ENCODE measurements at places on chromosomes 12 and 14.

GRCh38 chr12:121232163-121232562, 22.2 kb downstream of the P2RX4 start:
- no peak for DNase-seq

DNA sequence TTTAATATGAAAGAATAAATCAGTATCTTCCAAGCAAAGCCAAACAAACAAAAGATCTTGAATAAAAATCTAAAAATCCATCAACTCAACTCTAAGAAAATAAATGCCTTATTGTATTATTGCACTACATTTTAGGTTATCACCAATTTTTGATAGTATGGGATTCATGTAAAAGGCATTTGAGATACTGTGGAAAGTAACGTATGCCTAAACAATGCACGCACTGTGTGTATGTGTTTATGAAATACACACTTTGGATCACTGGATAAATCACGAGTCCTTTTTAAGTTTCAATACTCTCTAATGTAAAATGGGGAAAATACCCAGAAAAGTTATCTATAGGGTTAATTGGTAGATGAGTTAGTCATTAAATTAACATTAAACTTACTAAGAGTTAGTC, 17.7 kb downstream of the WBP11 start:
- DNase-seq, result no peak

GRCh38 chr14:75675265-75675960, 14.4 kb downstream of the TTLL5 start:
- DNase-seq, result no peak

DNA sequence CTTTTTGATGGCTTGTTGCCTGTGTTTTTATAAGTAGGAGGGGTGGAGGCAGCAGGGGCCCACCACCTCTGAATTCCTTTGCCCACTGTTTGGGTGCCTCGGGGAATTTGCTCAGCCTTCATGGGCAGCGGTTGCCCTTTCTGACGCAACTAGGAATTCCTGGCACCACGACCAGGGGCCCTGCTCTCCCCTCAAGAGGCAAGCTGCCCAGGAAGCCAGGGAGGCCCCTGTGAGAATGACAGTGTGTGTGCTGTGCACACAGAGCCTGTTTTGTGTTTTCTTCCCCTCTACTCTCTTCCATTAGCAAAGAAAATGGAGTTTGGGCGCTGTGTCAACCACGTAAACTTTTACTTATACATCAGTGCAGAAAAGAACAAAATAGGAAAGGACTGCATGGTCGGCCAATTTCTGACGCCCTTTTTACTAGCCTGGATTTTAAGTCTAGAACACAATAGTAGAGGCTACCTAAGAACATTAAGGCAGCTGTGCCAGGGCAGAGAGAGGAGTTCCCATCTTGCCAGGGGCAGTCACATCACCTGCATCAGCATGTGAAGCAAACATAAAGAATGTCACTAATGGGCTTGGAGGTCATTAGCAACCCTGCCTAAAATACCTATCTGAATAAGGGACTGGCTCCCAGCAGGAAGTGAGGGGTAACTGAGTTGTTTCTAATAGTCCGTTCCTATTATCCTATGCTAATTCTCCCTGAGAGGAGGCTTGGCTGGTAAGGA, 17.9 kb upstream of the PTGR2 start:
- no peak for DNase-seq

DNA sequence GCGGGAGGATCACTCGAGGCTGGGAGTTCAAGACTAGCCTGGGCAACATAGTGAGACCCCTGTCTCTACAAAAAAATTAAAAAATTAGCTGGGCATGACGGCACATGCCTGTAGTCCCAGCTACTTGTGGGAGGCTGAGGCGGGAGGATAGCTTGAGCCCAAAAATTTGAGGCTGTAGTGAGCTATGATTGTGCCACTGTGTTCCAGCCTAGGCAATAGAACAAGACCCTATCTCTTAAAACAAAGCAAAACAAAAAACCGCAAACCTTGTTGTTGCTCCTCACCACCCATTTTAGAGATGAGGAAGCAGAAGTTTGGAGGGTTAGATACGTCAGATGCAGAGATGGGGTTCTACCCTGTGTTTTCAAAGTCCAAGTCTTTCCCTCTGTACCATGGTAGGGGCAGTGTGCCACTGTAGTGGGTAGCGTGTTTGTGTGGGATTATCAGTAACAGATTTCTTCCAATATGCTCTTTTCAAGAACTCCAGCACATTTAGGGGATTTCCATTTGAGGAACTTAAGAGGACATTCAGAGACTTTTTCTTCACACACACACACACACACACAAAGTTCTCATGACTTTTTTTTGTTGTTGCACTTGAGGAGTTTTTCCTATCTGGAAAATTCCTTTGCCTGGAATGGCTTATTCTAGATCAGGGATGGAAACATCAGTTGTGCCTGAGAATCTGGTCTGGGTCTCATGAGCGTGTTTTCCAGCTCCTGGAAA, 186.5 kb downstream of the CHST11 start:
- no peak for DNase-seq

DNA sequence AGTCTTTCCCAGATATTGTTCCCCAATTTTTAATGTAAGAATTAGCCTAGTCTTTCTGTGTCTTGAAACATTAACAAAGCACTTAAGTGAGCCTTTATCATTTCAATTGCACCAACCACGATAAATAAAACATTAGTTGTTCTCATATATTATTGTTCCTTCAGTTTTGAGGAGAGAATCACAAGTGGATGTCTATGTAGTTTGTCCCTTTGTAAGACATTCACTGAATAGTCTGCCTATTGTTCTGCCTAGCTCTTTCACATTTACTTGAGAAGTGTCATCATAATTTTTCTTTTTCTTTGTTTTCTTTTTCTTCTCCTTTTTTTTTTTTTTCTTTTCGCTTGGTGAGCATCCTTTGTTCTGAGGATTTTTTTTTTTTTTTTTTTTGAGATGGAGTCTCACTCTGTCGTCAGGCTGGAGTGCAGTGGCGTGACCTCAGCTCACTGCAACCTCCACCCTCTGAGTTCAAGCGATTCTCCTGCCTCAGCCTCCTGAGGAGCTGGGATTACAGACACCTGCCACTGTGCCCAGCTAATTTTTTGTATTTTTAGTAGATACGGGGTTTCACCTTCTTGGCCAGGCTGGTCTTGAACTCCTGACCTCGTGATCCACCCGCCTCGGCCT, 129.7 kb downstream of the SYT1 start:
- DNase-seq, result no peak

GRCh38 chr12:129675947-129676346, 227.9 kb downstream of the TMEM132D start:
- no peak for DNase-seq

- peak; percentile 59 for DNase-seq
These were observed 10.2 kb downstream of the CD69 start for GRCh38 chr12:9750276-9751203.

DNA sequence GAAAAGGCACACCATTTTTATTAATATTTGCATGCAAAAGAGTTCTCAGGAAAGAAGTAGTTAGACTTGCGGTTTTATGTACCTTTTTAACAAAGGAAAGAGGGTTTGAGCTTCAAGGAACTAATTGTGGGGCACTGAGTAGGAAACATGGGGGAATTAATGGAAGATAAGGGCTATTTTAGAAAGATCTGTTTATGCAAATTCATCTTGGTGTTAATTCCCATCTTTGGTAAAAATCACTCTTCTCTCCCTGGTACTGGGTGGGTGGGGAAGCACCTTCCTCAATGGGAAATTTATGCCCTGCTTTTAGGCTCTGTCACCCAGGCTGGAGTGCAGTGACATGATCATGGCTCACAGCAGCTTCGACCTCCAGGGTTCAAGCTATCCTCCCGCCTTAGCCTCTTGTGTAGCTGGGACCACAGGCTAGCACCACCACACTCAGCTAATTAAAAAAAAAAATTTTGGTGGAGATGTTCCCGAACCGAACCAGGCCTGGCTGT, 30.1 kb upstream of the RESF1 start:
- peak; percentile 23 for DNase-seq

DNA sequence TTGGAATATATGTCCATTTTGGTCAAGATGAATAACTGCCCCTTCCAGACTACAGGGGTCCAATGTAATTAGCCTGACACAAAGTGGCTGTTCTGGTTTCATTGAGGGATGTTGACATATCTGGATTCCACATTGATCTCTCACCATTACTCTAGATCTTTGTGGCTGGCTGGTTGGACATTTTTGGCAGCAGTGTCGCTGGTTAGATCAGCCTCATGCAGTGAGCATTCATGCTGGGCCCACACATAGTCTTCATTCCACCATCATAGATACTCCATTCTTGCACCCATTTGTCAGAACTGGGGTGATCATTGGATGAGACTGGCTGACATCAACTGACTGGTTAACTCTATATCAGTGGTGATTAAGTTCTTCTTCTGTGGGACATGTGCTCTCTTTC, 74.4 kb downstream of the MGST1 start:
- DNase-seq, result no peak

GRCh38 chr12:53568809-53569557, 57.2 kb downstream of the ATF7 start:
- DNase-seq, result no peak

GRCh38 chr14:51444353-51445000, 204.4 kb downstream of the TMX1 start:
- no peak for DNase-seq

- no peak for DNase-seq
These were observed 17.9 kb upstream of the PLEKHG6 start for GRCh38 chr12:6292606-6293005.

DNA sequence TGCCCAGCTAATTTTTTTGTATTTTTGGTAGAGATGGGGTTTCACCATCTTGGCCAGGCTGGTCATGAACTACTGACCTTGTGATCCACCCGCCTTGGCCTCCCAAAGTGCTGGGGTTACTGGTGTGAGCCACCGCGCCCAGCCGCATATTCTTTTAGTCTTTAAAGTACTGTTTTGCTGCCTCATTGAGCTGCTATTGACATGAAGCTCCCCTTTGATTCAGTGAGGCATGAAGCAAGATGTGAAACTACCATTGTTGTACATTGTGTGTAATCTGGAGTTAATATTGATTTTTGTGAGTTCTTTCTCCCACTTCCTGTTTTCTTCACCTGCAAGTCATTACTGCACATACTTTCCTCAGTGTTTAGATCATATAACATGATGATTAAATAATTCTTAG, 80.8 kb downstream of the MNAT1 start:
- DNase-seq, result no peak

- no peak for DNase-seq
These were observed 35.1 kb downstream of the NCOR2 start for GRCh38 chr12:124532331-124532750.

DNA sequence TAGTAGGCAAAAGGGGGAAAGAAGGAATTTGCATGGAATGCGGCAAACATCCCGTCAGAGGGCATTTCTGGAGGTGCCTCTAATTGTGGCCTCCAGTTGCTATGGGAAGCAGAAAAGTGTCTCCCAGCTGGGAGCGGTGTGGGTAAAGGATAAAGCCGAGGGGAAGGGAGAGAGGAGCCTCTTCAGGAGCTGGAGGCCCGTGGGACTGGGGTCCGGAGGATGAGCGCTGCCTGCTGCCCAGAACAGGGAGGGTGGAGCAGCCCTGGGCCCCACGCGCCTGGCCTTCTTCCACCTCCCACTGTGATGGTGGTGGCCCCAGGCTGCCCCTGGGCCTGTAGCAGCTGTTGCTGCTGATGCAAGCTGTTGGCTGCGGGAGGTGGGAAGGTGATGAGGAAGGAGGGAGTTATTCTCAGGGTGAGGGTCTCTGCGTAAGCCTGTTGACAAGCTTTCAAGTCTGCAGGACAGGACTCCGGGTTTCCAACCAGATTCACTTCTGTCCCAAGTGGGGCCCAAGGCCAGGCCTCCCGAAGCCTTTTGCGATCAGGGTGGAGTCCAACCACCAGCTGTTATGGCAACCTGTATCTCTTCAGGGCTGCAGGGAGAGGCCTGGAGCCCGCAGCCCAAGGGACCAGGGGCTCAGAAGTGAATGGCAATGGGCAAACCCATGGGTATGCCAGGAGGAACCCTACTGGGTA, 19.1 kb upstream of the PGF start:
- no peak for DNase-seq

GRCh38 chr12:119661882-119662281, 6.1 kb upstream of the PRKAB1 start:
- DNase-seq, result no peak

- no peak for DNase-seq
These were observed 98.9 kb downstream of the ACSS3 start for GRCh38 chr12:81176796-81177195.

- DNase-seq, result no peak
These were observed 84.0 kb downstream of the PRMT8 start for GRCh38 chr12:3574986-3575385.

DNA sequence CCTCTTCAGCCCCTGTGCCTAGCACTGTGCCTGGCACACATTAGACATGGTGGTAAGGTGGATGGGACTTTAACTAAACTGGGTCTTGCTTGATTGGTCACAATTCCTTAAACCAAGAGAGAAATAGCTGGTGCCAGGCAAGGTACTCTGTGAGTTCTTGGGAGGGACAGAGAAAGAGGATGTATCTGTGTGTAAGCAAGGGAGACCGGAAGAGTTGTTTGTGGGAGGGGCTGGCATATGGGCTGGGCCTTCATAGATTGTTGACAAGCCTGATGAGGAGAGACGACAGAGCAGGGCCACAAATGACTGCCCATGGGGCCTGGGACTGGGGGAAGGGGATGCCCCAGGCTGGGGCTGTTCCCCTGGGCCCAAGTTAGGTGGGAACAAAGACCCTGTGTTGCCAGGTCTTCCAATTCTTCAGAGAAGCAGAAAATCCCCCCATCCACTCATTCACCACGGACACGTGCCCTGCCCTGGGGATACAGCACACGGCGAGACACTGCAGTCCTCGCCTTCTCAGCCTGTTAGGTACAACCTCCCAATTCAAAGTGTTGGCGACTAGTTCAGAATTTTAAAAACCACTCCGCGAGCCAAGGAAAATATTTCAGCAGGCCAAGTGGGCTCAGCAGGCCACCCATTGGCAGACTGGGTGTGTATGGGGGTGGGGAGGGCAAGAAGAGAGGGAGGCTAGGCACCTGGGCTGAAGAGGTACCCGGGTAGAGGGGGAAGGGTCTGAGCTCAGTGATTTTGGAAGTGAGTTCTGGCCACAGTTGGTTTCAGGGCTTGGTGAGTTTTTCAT, 11.4 kb upstream of the CYP46A1 start:
- no peak for DNase-seq

DNA sequence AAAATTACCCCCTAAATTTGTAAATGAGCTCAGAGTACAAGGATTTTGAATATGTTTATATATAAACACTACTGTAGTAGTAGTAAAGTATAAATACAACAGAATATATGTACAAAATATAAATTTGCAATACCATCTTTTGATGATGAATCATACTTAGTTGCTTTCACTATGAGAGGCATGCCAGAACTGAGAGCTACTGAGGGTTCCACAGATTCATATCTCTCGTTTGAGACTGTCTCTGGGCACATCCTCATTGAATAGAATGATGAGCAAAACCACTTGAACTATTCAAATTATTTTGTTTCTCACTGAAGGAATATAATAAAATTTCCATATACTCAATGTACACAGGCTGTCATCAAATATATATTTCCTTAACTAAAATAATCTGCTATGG, 417.6 kb downstream of the NAV3 start:
- DNase-seq, result no peak

- peak; percentile 72 for DNase-seq
These were observed 77.8 kb downstream of the VCPKMT start for GRCh38 chr14:50038398-50039119.

DNA sequence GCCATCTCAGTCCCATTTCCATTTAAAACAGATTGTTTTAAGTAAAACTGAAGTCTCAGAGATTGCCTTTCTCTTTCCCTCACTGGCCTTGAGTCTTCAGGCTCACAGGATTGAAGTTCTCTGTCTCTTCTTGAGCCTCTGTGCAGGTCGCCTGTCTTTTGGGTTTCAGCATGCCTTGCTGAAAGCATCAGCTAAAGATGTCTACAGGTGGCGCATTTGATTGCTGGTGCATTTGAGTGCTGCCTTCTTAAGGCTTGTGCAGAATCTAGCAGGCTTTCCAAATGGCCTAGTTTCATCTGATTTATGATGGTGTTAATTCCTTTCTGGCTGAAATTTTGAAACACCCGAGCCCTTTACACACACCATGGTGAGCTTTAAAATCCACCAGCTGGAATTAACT, 1062.2 kb upstream of the FBXO33 start:
- DNase-seq, result no peak

All from stimulated activated CD4-positive, alpha-beta T cell treated with anti-CD3 and anti-CD28 coated beads, Interleukin-2, amount 100 ng/mL, for 24 hours (primary cell).